ENCODE measurements at places on chromosomes 2 and 18.

GRCh38 chr2:17160594-17160993, 357.6 kb downstream of the RAD51AP2 start:
- no peaks in the 10 kb centered on the region for H3K36me3 ChIP-seq
- H3K4me1 ChIP-seq: peaks cover 4% of the 10 kb centered on the region
- H3K27me3 ChIP-seq: no peaks in the 10 kb centered on the region

DNA sequence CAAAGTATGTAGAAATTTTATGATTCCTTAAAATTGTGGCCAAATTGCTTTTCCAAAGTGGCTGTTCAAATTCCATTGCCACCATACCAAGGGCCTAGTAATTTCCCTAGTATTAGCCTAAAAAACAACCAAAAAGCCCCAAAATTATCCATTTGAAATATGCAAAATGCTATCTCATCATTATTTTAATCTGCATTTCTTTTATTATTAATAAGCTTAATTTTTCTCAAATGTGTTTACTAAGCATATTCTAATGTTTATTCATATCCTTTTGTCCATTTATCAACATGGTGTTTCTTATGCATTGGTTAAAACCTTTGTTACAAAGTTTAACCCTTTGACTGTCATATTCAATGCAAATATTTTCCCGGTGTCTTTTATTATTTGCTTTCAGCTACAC, 48.0 kb downstream of the PID1 start:
- no peak for DNase-seq
- no peak overlapping the region for H3K4me3 ChIP-seq
- no peaks in the 10 kb centered on the region for H3K27me3 ChIP-seq
- no peaks in the 10 kb centered on the region for H3K4me1 ChIP-seq
- no peak overlapping the region for H3K27ac ChIP-seq

- peak overlapping the region; percentile 45 for H3K4me3 ChIP-seq
- DNase-seq: peak; percentile 23
- H3K4me1 ChIP-seq: peaks cover 5% of the 10 kb centered on the region
- no peaks in the 10 kb centered on the region for H3K36me3 ChIP-seq
- no peak overlapping the region for H3K27ac ChIP-seq
These were observed 230.9 kb upstream of the SMAD2 start for GRCh38 chr18:48161191-48161910.

DNA sequence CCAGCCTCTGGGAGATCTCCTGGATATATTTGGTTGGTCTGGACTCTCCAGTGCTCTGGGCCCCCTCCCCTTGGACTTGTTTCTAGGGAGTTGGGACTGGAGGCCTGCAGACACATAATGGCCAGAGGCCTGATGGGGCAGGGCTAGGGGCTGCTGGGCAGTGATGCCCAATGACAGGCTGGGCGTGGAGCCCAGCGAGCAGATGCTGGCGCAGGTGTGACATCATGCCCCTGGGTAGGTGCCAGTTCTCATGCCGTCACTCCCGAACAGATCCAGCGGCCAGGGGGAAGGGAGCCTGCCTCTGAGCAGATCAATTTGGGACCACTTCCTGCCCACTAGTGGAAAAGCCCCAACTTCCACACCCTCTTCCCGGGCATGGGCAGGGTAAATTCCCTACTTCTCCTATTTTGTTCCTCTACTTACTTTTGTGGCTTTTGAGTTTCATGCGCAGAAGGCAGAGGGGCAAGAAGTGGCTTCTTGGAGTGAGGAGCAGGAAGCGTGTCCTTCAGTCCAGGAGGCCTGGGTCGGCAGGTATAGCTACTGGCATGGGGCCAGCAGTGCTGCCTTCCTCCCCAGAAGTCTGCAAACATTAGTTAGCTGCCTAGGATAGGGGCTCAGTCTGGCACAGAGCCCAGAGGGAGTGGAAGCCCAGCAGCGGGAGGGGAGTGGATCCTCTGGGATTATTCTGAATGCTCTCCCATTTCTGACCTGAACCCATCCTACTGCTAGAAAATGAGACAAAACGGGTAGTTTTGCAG, 6.1 kb downstream of the MPV17 start:
- H3K36me3 ChIP-seq: peaks cover 31% of the 10 kb centered on the region
- peaks cover 2% of the 10 kb centered on the region for H3K4me1 ChIP-seq
- no peak overlapping the region for H3K4me3 ChIP-seq

- peaks cover 63% of the 10 kb centered on the region for H3K4me1 ChIP-seq
- peak; percentile 71 for DNase-seq
- peak overlapping the region; percentile 24 for H3K4me3 ChIP-seq
- H3K36me3 ChIP-seq: peaks cover 9% of the 10 kb centered on the region
- H3K27me3 ChIP-seq: no peaks in the 10 kb centered on the region
These were observed 126.2 kb upstream of the EML6 start for GRCh38 chr2:54597153-54597848.

DNA sequence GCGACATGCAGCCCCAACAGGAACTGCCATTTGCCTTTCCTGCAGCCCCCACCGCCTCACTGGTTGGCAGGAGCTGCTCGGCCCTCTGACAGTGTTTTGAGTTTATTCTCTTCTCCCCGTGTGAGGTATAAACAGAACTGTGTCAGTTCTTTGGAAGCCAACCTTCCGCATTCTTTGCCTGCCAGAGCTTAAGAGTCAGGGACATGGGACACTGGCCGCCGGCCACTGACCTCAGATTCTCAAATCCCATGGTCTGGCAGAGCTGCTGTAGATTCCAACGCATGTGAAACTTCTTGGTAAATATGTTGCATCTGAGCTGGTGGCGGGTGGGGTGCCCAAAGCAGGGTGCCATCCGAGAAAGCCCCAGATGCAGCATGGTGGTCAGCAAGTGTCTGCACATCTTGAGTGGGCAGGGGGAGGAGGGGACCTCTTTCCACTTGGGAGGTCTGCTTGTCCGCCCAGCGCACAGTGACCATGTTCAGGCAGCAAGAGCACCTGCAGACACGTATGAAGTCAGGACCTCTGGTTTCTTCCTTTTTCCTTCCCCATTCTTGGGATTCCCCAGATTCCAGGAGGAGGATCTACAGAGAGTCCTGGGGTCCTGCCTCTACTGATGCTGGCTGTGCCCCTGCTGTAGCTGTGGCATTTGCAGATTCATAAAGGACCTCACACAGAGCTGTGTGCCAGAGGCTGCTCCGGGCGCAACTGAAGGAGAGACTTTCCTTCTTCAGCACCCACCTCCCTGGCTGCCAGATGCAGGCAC, 23.8 kb downstream of the ASB18 start:
- H3K4me3 ChIP-seq: no peak overlapping the region
- peaks cover 26% of the 10 kb centered on the region for H3K27me3 ChIP-seq
- H3K4me1 ChIP-seq: peaks cover 2% of the 10 kb centered on the region
- H3K27ac ChIP-seq: no peak overlapping the region

DNA sequence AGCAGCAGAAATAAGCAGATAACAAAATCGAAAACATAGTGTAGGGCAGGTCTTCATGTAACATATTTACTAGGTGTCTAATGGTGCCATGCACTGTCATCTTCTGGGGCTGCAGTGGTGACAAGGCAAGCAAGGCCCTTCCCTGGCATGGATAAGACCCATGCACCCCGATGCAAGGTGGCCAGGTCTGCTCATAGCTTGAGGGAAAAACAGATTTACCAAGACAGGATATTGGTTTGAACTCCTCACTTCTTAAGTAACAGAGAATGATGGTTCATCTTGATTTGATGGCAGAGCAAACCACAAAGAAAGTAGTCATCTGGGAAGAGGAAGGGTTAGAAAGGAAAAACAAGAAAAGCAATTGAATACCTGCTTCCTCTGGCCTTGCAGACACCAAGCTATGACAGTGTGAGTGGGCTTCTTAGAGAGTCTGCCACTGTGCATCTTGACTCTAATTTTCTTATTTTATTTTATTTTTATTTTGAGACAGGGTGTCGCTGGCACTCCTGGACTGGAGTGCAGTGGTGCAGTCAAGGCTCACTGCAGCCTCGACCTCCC, 35.8 kb upstream of the EML6 start:
- no peak overlapping the region for H3K4me3 ChIP-seq
- no peaks in the 10 kb centered on the region for H3K27me3 ChIP-seq

DNA sequence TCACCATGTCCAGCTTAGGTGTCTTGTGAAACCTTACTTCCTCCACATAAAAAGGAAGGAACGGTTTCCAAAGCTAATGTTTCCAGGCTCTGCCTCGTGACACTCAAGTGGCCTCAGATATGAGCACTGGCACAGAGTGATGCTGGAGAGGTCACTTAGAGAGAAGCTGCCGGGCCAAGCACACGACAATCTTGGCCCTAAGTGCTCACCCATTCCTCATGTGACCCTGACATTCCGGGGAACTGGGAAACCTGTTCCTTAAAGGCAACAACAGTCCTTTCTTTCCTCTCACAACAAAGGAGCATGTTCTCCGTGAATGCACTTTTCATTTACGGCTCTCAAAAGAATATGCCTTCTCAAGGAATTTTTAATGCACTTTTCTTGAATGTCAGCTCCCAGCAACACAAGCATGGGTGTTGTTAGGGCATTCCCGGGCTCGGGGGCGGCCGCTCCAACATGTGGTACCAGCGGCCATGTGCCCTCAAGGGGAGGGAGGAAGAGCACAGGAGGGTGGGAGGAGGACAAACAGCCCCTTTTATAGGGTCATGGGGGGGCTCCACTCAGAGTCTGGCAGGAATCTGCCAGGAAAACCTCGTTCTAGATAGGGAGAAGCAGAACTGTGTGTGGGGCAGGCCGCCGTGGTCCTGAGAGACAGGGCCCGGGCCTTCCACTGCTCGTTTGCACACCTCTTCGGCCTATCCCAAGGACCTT, 118.6 kb downstream of the MBP start:
- peaks cover 68% of the 10 kb centered on the region for H3K36me3 ChIP-seq
- no peaks in the 10 kb centered on the region for H3K4me1 ChIP-seq
- no peak for DNase-seq
- H3K27me3 ChIP-seq: no peaks in the 10 kb centered on the region
- no peak overlapping the region for H3K27ac ChIP-seq

DNA sequence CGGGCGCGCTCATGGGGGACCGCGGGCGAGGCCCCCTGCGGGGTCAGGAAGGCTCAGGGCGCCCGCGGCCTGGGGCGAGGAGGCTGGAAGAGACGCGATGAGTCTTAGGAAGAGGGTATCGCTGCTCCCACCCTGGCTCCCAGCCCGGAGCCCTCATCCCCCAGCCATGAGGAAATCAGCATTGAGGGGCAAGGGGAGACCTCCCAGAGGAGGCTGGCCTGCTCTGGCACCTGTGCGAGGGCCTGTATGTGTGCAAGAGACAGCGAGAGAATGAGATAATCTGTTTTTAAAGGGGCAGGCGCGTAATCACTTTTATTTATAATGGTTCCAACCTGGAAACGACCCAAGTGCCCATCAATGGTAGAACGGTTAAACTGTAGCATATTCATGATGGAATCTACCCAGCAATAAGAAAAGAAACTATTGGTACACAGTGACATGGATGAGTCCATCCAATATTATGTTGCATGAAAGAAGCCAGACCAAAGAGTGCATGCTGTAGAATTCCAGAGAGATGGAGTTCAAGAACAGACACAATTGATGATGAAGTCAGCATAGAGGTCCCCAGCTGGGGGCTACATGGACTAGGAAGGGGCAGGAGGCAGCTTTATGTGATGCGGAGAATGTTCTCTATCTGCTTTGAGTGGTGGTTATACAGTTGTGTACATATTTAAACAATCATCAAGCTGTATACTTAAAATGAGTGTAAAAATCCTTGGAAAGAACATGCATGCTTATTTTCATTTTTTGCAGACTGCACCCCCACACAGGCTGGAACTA, 14.4 kb downstream of the FBXO41 start:
- no peak overlapping the region for H3K27ac ChIP-seq
- peaks cover 3% of the 10 kb centered on the region for H3K27me3 ChIP-seq
- H3K36me3 ChIP-seq: peaks cover 48% of the 10 kb centered on the region
- H3K4me3 ChIP-seq: peak overlapping the region; percentile 36
- no peak for DNase-seq

- peaks cover 31% of the 10 kb centered on the region for H3K4me1 ChIP-seq
- peak overlapping the region; percentile 68 for H3K4me3 ChIP-seq
These were observed 814 bp downstream of the FZD7 start for GRCh38 chr2:202034249-202035088.

DNA sequence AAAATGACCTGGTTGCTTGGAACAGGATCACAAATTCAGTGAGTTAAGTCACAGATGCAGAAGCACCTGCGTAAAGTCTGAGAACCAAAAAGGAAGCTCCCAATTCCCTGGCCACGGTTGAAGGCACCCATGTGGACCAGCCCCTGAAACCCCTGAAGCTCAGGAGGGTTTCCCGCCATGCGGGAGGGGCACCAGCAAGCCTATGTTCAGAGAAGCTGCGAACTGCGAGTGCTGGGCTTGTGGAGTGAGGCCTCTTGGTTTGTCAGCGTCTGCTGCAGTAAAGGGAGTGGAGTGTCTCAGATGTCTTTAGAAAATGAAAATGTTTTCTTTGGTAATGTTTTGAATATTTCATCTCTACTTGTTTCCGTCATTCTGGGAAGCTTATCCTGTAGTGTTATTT, 16.1 kb upstream of the ACKR3 start:
- H3K27me3 ChIP-seq: no peaks in the 10 kb centered on the region
- no peaks in the 10 kb centered on the region for H3K36me3 ChIP-seq
- no peak overlapping the region for H3K4me3 ChIP-seq

- H3K4me1 ChIP-seq: no peaks in the 10 kb centered on the region
- H3K27me3 ChIP-seq: no peaks in the 10 kb centered on the region
- no peak overlapping the region for H3K4me3 ChIP-seq
- H3K27ac ChIP-seq: no peak overlapping the region
- H3K36me3 ChIP-seq: no peaks in the 10 kb centered on the region
These were observed 422.3 kb upstream of the CELF4 start for GRCh38 chr18:37987901-37988300.

DNA sequence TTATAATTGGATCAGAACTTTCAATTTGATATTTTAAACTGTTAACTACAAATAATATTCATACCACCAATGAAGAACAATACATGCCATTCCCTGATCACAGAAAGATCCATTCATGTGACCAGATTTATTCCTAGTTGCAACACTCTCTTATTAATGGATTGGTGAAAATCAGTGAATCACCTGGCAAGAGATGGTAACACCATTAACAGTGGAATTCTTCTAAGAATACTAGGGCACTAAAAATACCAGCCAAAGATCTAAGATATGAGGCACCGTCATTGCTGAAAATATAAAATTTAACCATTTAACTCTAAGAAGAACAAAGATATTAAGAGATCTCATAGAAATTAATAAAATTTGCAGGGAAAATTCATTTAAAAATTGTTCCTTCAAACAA, 58.1 kb downstream of the MAP4K3 start:
- H3K36me3 ChIP-seq: peaks cover 8% of the 10 kb centered on the region
- H3K27ac ChIP-seq: no peak overlapping the region
- no peak overlapping the region for H3K4me3 ChIP-seq
- DNase-seq: no peak

- H3K27ac ChIP-seq: no peak overlapping the region
- H3K27me3 ChIP-seq: no peaks in the 10 kb centered on the region
- H3K4me1 ChIP-seq: no peaks in the 10 kb centered on the region
- H3K36me3 ChIP-seq: peaks cover 4% of the 10 kb centered on the region
These were observed 209.0 kb upstream of the RAB12 start for GRCh38 chr18:8400193-8400752.
